NCI-H2227 treated with DMSO at 0.1 percent for 48 hours (cell line): ENCODE measurements at places on chromosomes 4 and X.

DNA sequence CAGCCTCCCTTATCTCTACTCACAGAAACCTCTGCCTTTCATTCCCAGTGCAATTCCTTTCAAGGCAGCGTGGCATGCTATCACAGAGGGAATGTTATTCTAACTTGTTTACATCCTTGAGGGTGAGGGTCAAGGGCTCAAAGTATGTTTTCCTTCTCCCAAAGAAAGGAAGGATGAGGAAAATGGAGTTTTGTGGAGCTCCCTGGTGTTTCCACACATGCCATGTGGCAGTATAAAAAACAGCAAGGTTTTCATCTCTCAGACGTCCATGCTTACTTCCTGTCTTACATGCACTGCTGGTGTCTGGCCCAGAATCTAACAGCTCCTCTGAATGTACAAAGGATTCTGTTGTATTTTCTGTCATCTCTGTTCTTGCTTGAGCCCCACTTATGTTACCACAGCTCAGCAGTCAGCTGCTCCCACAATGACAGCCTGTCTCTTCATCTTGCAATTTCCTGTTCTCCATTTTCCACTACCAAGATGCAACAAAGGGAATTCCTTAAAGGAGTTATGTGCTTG lies 128.0 kb downstream of the SNCA start:
- peak; percentile 29 for DNase-seq

DNA sequence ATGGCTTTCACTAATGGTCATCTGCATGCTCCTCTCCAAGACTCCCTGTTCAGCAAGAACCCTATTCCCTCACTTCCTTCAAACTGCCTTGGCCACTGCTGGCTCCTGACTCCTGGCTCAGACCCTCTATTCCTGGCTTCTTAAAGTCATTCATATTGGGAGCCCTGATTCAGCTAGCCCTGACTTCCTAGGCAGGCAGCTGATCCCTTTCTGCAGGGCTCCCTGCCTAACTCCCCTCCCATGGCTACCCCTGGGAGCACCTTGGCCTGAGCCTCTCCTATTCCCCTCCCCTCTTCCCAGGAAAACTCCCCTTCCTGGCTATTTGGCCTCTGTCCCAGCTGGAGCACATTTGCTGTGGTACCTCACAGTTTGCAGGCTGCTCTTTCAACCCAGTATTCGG lies 154.9 kb upstream of the PJA1 start:
- DNase-seq = no peak

GRCh38 chr4:6046526-6047129 lies 28.4 kb upstream of the C4orf50 start:
- no peak for DNase-seq

- DNase-seq = peak; percentile 79
Observed at GRCh38 chr4:4820261-4820660, 39.2 kb upstream of the MSX1 start.

GRCh38 chr4:7103031-7103606 lies 35.3 kb upstream of the GRPEL1 start:
- DNase-seq = peak; percentile 49

DNA sequence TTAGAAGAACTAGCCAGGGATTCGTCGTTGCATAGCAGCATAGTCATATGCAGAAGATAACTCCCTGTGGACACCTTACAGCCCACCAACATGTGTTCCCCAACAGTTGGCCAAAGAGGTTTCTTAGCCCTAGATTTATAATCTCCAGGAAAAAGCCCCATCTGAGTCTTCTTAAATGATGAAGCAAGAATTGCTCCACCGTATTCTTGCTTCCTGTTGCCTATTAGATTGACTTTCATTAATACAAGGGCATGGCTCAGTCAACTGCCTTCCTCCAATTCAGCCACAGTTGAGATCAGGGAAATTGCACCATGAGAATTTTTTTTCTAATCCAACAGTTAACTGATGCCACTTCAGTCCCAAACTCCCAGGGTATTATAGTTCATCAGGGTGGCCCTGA lies 5.2 kb upstream of the AFF2 start:
- DNase-seq = no peak

DNA sequence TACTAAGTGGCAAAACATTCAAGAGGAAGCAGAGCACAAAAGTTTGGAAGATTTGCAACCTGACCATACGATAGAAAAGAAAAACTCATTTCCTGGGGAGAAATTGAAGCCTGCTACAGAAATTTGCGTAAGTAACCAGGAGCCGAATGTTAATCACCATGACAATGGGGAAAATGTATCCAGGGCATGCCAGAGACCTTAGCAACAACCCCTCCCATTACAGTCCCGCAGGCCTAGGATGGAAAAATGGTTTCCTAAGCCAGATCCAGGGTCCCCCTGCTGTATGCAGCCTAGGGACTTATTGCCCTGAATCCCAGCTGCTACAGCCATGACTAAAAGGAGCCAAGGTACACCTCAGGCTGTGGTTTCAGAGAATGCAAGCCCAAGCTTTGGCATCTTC lies 472.2 kb upstream of the KLHL4 start:
- DNase-seq = no peak

- no peak for DNase-seq
Observed at GRCh38 chrX:151239751-151240150, 63.4 kb downstream of the GPR50 start.

DNA sequence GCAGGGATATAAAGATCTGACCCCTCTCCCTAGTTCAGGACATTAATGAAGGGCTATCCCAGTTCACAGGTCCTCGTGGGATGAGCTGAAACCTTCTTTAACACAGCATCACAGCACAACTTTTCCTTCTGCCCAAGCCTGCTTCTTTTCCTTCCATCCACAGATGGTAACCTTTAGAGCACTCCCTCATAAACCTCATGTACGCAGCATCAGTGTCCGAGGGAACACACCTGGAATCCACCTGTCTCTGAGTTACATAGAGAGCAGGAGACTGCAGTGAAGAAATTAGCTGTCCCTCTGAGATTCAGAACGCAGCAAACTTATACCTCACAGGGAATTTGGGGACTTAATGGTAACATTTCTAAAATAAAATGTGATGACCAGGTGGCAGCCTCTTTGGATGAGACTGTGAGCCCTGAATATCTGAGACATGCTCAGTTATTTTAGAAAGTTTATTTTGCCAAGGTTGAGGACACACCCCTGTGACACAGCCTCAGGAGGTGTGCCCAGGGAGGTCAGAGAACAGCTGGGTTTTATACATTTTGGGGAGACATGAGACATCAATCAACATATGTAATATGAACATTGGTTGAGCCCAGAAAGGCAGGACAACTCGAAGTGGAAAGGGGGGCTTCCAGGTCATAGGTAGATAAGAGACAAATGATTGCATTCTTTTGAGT lies 73.8 kb upstream of the PACRGL start:
- DNase-seq = no peak

GRCh38 chr4:44320833-44321232 lies 127.8 kb downstream of the KCTD8 start:
- DNase-seq = no peak

- no peak for DNase-seq
Observed at GRCh38 chrX:7286168-7286837, 138.3 kb upstream of the PUDP start.

- DNase-seq = peak; percentile 10
Observed at GRCh38 chr4:85210353-85210752, 243.9 kb upstream of the WDFY3 start.

DNA sequence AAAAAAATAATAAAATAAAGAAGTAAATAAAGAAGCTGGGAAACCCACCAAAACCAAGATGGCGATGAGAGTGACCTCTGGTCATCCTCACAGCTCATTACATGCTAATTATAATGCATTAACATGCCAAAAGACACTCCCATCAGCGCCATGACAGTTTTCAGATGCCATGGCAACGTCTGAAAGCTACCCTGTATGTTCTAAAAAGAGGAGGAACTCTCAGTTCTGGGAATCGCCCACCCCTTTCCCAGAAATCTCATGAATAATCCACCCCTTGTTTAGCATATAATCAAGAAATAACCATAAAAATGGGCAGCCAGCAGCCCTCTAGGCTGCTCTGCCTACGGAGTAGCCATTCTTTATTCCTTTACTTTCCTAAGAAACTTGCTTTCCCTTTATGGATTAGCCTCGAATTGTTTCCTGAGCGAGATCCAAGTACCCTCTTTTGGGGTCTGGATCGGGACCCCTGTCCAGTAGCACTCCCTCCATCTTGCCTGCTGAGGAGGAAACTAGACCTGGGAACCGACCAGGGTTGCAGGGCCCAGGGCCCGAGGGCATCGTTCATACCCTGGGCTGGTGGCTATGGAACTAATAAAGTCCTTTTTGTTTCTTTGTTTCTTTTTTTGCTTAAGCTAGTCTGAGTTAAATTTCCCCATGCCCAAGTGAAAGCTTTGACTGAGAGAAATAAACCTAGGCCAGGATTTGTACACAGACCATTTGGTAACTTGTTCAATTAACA lies 30.9 kb downstream of the HTT-AS start:
- DNase-seq = no peak

DNA sequence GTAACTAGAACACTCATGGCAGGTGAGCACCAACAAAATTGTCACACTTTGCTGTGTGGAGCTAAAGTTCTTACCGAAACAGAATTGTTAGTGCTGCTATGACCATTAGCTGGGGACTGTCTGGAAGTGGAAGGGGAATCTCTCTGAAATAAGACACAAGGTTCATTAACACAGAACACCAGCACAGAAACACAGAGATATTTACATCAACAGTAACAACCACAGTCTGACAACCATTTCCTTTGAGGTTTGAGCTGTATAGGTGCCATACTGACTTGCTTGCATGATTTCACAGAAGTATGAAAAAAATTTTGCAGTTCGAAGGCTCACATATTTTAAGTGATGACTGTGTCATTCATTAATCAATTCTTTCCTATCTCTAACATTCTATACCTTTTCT lies 109.8 kb downstream of the NYX start:
- no peak for DNase-seq

- no peak for DNase-seq
Observed at GRCh38 chr4:156723951-156724668, 247.5 kb downstream of the PDGFC start.

- DNase-seq = peak; percentile 18
Observed at GRCh38 chr4:126750723-126751122, 882.0 kb upstream of the INTU start.

DNA sequence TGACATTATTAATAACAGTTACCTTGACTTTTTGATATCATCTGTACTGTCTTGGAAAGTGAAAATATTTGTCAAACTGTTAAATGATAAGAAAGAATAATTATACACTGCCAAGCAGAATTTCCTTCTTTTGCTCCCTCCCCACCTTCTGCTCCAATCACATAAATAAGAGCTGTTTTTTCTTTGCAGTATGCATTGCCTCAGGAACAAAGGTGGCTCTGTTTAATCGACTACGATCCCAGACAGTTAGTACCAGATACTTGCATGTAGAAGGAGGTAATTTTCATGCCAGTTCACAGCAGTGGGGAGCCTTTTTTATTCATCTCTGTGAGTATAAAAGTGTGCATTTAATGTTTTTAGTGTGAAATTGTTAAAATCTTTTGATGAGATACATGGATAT lies 66.1 kb downstream of the CCKAR start:
- no peak for DNase-seq

DNA sequence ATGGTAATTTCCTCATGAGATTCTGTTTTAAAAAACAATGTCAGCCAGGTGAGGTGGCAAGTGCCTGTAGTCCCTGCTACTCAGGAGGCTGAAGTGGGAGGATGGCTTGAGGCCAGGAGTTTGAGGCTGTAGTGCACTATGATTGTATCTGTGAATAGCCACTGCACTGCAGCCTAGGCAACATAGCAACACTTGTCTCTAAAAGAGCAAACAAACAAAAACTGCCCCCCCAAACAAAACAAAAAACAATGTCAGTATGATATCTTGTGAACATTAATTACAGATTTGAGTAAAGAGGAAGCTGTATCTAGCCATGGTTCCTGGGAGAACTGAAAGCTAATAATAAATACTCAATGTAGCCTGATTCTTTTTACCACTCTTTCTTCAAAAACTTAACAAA lies 6.8 kb upstream of the MSL3 start:
- no peak for DNase-seq

- no peak for DNase-seq
Observed at GRCh38 chr4:39613093-39613656, 25.5 kb downstream of the SMIM14 start.

GRCh38 chr4:85591406-85592098 lies 116.6 kb downstream of the ARHGAP24 start:
- no peak for DNase-seq

DNA sequence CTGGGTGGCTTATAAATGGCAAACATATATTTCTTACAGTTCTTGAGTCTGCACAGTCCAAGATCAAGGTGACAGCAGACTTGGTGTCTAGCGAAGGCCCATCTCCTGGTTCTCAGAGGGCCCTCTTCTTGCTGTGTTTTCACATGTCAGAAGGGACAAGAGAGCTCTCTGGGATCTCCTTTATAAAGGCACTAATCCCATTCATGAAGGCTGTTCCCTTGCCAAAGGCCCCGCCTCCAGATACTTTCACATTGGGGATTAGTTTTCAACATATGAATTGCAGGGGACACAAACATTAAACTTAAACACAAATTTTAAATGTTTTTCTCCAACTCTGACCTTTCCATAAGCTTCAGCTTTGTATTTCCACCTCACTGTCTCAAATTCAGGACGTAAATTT lies 1135.0 kb upstream of the TENM3 start:
- no peak for DNase-seq

DNA sequence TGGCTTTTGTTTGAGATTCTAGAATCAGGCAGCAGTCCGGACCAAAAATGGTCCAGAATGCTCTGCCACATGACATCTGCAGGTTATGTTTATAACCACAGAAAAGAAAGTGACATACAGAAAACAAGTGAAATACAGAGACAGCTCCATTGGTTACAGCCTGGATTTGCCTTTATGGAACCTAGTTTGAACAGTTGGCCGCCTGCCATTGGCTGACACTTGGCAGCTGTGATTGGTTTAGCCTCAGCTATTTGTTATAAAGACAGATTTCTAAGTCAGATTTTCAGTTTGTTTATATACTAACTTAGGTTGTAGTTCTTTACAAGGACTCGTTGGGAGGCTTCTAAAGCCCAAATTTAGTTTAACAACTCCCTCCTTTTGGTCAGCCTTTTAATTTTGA lies 40.8 kb upstream of the IL9R start:
- no peak for DNase-seq

DNA sequence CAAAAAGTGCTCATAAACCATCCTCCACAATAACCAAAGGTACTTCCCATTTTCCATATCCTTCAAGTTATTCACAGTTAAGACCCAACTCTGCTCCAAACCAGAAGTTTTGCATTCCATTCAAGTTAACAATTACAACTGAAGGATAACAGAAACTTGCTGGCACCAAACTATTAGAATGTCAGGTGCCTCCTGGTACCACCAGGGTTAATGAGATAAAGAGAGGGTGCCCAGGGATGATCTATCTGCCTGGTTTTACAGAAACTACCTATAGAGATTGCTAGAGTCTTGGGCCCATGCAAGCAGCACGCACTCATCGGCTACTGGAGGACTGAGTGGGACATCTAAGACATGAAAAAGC lies 114.6 kb downstream of the RBM47 start:
- no peak for DNase-seq

GRCh38 chr4:23374259-23374658 lies 515.6 kb downstream of the PPARGC1A start:
- no peak for DNase-seq
